Activated naive CD4-positive, alpha-beta T cell treated with Interleukin-2 at 50 U/mL for 16 hours (primary cell): ENCODE measurements at places on chromosomes 13 and 19.

DNA sequence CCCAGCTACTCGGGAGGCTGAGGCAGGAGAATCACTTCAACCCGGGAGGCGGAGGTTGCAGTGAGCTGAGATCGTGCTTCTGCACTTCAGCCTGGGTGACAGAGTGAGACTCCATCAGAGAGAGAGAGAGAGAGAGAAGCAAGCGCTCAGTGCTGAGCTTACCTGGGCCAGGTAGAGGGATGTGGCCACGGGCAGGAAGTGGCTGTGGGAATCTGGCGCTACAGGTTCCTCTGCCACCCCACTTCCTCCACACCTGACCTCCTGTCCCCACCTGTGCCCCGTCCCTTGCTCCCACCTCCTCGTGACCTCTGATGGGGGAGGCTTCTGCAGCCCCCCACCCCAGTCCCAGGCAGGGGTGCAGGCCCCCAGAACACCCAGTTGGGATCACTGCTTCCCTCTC is 1.0 kb upstream of the NCCRP1 start:
- no peak for DNase-seq

DNA sequence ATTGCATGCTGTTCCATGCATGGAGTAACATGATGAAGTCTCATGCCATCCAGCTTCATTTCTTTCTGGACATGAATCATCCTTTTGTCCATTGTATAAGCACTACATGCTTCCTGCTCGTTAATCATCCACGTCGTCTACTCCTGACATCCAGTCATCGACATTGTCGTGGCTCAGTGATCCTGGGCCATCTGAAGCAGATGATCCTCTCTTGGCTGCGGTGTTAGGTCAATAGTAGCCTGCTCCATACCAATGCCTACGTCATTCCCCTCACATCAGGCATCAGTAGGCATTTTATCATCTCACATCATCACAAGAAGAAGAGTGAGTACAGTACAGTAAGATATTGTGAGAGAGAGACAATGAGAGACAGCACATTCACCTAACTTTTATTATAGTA is 7.9 kb upstream of the MYO16 start:
- DNase-seq, result no peak

- DNase-seq, result no peak
These were observed 655 bp upstream of the S1PR5 start for GRCh38 chr19:10517760-10518443.

GRCh38 chr19:10975374-10976130 is 14.7 kb downstream of the SMARCA4 start:
- DNase-seq, result no peak

DNA sequence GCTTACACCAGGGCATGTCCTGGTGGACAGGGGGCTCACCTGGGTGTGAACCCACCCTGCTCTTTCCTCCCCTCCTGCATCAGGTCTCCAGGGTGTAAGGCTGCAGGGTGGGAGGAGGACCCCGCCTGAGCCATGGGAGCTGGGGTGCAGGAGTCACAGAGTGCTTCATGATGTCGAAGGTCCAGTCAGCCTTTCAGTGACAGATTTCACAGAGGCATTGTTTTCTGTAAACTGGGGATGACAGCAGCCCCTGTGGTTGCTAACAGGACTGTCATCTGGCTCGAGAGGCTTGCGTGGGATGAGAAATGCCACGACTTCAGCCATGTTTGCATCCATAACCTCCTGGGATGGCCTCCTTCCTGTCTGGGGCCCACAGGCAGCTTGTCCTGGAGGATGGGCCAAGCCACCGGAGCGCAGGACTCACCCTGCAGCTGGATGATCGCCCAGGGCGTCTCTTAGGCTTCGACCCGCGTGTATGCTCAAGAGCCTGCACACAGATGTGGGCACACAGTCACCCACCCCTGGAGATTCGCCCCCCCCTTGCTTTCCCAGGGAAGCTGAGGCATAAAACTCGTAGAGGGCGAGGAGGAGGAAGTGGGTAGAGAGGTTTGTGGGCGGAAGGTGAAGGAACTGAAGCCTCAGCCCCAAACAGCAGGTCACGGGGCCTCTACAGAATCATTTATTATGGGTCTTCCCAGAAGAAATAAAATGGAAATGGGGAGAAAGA is 4.9 kb downstream of the NANOS3 start:
- peak; percentile 40 for DNase-seq

GRCh38 chr13:24270639-24271141 is 38.7 kb upstream of the C1QTNF9 start:
- peak; percentile 56 for DNase-seq

- peak; percentile 66 for DNase-seq
These were observed 1.2 kb downstream of the DAZAP1 start for GRCh38 chr19:1408300-1409203.

DNA sequence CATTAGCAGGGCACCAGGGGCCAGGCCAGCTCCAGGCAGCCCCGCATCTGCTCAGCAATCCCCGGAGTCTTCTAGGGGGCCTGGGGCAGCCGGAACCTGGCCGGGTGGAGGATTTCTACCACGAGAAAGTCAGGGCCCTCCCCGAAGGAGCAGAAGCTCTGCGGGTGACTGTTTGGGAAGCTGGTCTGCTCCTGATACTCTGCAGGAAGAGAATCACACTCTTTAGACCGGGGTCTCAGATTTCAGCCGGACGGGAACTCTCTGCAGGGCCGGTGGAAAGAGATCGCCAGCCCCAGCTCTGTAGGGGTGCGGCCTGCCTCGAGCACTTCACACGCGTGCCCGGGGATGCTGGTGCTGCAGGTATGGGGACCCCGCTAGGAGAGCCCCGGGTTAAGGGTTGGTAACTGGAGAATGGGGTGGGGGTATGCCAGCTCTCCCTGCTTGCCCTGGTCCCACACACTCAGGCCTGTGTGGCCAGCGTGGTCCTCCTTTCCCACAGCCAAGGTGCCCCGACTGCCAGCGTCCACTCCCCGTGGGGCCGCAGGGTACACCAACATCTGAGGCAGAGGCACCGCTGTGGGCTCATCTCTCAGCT is 20.1 kb downstream of the RASA3 start:
- no peak for DNase-seq

- DNase-seq, result no peak
These were observed 14.4 kb upstream of the SYCN start for GRCh38 chr19:39218230-39219007.

GRCh38 chr19:50723735-50724521 is 764 bp downstream of the CLEC11A start:
- DNase-seq, result no peak

DNA sequence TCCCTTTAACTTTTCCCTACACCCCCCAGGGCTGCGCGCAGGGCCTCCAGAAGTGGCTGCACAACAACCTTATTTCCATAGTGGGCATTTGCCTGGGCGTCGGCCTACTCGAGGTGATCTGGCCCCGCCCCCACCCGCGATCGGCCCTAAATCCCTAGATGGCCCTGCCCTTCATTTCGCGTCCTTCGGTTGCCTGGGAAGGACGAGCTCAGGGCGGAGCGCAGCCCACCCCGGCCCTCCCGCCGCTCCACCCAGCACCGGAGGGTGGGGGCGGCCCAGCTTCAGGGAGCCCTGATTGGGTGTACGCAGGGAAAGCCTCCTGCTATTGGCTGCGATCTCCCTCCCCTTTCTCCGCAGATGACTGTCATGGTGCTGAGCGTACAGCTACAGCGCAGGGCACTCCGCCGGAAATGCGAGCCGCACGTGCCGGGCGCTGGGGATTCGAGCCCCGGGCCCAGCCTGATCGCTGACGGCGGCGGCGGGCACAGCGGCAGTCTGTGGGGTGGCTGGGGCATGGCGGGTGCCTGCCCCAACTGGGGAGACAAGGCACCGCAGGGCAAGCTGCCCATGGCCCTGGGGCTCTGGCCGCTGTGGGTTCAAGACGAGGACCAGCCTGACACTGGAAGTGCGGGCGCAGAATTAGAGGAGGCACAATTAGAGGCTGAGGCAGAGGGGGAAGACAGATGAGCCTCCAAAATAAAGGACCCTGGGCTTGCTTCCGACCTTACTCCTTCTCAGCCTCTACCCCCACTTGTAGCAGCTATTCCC is 4.3 kb downstream of the CD37 start:
- no peak for DNase-seq

GRCh38 chr19:7356899-7357627 is 8.3 kb downstream of the ARHGEF18 start:
- DNase-seq, result no peak

GRCh38 chr19:35287713-35288112 is 4.2 kb upstream of the MAG start:
- no peak for DNase-seq

- DNase-seq, result no peak
These were observed 89.3 kb upstream of the UQCRFS1 start for GRCh38 chr19:29302002-29302928.

GRCh38 chr19:16856091-16856490 is 26.9 kb downstream of the SIN3B start:
- no peak for DNase-seq

GRCh38 chr19:7535998-7536695 is 630 bp downstream of the PNPLA6 start:
- DNase-seq, result no peak

- DNase-seq, result no peak
These were observed 83.4 kb downstream of the GNG7 start for GRCh38 chr19:2619076-2619475.

GRCh38 chr19:45451131-45451849 is 16.5 kb upstream of the FOSB start:
- DNase-seq, result peak; percentile 53

DNA sequence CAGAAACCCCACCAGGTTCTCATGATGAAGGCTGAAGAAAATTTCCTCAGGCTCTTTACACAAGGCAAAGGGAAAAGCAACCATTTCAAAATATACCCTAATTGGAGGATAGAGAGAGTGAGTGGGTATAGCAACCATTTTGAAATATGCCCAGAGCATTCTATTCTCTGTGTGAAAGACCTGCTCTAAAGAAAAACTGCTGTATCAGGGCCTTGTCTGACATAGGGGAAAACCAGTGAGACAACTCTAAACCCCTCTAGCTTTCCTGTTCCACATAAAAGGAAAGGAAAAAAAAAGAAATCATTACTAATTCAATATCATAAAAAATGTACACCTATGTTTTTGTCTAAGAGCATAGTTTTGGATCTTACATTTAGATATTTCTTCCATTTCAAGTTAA is 42.3 kb downstream of the TPTE2 start:
- no peak for DNase-seq

- DNase-seq, result no peak
These were observed 71.4 kb upstream of the XPO4 start for GRCh38 chr13:20973886-20974425.

- no peak for DNase-seq
These were observed 2.3 kb downstream of the ZNF524 start for GRCh38 chr19:55602104-55603001.

DNA sequence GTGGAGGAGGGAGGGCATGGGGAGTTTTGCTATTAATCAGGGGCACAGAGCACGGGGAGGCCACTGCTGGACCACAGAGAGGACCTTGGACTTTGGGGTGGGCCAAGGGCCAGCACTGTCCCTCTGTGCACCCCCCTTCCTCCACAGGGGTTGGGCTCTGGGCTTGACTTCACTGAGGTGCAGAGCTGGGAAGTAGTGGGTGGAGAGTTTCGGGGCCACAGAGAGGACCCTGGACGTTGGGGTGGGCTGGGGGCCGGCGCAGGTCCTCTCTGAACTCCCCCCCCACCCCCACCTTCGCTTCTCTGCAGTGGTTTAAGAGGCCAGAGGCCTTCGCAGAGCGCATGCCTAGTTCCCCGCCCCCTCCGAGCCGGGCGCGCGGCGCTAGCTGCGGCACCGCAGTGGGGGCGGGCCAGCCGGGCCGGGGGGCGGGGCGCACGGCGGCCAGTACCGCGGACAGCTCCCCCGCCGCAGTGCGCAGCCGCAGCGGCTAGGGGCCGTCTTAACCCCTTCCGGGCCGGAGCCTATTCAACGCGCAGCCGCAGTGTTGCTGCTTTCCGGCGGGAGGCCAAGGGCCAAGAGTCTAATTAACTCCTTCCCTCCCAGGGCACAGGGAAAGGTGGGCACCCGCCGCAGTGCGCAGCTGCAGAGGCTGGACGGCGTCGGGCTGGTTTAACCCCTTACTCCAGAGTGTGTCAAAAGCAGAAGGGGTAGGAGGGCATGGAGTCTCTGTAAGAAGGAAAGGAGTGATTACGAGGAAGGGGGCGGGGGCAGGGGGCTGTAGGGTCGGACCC is 3.7 kb downstream of the KCNC3 start:
- DNase-seq, result peak; percentile 74

- no peak for DNase-seq
These were observed 5.6 kb upstream of the LATS2 start for GRCh38 chr13:21066946-21067345.

DNA sequence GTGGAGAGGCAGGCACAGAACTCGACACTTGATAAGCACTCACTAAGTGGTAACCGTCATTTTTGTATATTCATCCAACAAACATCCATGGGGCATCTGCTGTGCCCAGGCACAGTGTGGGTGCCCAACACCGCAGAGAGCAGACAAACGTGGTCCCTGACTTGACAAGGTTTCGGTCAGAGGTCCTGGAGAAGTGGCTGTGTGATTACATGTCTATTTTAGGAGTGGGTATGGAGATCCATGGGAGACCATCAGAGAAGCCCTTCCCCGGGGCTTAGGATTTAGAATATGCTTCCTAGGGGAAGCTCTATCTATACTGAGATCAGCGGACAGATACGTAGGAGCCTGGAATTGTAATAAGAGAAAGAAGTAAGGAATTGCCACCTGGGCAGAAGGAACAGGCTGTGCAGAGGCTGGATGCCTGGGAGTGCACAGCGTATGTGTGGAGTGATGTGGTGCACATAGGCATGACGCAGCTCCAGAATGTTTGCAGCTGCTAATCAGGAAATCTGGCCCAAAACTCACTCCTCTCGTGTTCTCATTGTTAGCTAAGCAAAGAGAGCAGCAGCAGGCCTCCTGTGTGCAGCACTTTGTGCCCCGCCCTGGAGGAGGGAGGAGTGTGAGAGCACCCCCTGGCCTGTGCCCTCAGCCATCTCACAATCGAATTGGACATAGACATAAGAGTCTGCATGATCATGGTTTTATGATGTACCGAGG is 23.0 kb upstream of the IRS2 start:
- no peak for DNase-seq

DNA sequence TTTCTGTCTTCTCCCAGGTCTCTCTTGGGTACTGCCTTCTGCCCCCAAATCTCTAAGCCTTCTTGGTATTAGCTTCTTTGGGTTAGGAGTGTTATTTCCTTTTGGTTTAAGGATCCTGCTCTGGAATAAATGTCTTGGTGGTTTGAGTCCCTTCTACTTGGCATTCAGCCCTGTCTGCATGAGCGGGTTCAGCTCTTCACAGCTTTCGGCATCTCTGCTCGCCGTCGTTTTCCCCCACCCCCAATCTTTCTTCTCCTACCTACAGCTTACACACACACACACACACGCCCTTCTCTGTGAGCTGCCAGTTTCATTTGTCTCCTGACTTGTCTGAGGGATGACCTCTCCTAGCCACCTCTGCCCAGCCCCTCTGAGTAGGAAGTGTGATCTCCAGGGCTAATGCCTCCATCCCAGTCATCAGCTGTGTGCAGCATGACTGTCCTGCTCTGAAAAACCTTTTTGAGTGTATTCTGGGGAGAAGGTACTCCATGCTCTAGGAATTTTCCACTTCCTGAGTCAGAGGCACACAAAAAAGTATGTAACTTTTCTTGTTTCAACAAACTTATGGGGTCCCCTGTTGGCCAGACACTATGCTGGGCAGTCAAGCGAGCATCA is 4.7 kb downstream of the CNOT3 start:
- DNase-seq, result no peak
